ENCODE measurements at places on chromosomes 12 and 14.

- no peak for DNase-seq
These were observed 385.4 kb downstream of the CCDC91 start for GRCh38 chr12:28575593-28576205.

GRCh38 chr14:61420326-61420725 lies 98.9 kb downstream of the PRKCH start:
- DNase-seq, result no peak

DNA sequence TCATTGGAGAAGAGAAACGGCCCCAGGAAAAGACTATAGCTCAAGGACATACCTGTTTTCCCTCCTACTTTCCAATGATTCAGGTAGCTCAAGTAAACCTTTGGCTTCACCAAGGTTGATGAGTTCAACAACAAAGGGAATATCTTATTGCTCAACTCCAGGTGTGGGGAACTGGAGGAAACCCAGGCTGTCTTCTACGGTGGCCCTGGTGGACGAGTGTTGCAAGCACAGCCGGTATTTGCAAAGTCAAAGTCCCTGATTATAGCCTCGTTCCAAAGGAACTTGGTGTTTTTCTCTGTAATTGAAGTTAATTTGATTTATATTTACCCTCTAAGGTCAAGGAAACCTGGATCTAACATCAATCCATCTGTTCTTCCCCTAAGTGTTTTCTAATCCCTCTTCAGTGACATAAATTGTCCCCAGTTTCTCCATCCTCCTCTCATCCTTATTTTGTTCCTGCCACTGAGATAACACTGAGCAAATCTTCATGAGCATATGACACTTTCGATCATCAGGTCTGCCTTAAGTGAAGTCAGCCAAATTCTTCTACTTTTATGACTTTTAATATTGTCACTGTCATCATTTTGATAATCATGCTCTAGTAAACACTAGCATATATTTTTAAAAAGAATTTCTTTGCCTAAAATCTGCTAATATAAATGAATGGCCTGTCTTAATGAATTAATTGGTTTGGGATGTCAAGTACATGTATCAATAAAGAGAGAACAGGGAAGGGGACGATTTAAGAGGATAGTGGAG lies 174.6 kb upstream of the TBX3 start:
- DNase-seq, result no peak

DNA sequence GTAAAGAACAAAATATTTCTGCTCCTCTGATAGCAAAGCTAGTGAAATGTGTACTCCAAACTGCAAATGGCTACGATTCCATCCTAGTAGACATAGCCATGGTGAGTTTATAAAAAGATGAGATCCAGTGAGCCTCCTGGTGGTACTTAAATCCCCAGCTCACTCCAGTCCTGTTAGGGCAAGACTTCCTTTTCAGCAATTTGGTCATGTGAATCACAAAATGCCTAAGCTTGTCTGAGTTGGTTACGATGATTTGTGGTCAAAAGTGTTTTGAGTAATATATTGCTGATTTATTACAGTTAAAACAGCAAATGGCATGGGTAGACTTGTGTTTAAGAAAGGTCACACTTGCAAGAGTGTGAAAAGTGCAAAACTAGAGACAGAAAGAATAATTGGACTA lies 102.7 kb upstream of the NAV3 start:
- DNase-seq, result no peak

DNA sequence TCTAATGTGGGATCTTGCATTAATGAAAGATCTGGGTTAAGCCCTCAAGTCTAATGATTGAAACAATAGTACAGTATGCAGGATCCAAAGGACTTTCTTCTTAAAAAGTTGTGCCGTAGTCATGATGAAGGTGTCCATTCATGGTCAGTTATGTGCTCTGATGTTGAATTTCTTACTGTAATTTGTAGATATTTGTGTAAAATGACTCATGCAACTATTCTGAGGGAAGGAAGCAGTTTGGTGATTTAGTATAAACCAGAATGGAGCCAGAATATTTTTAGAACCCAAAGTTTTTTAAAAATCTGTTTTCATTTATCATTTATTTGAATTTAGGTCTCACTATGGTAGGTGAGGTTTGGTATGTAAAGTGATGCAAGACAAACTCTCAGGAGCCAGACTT lies 151.2 kb downstream of the AKAP6 start:
- no peak for DNase-seq
